ENCODE measurements at places on chromosomes 12 and 14.

DNA sequence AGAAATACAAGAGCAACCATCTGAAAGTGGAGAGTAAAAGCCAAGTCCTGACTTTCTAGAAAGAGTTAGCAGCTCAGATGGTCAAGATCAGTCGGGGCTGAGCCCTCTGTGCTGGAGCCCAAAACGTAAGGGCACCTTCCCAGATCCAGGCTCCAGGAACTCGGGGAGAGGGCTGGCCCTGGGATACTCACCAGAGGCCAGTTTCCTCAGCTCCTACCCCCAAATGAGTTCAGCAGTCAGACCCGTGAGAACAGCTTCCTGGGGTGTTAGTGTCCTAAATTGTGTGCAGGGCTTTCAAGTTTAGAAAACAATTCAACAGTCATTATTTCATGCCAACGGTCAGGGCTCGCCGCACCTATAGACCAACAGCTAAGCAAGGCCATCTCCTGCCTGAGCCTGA, 147.6 kb upstream of the FKBP4 start:
- no peak for DNase-seq

DNA sequence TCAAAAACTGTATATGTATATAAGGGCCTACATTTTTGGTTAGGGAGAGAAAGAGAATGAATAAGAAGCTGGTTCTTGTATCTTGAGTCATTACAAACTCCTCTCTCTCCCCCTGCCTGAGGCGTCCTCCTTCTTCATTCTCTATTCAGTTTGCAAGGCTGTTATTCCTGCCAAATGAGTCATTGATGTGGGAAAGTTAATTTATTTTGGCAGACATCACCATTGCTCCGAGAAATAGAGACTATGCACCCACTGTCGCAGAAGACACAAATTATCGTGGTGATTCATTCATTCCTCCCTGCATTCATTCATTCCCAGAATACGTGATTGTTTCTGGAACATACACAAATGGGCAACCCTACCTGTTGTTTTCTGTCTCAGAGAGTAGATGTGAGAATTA, 112.5 kb upstream of the MED13L start:
- no peak for DNase-seq

- DNase-seq = no peak
Observed at GRCh38 chr14:103000291-103000921, 56.9 kb downstream of the CDC42BPB start.

DNA sequence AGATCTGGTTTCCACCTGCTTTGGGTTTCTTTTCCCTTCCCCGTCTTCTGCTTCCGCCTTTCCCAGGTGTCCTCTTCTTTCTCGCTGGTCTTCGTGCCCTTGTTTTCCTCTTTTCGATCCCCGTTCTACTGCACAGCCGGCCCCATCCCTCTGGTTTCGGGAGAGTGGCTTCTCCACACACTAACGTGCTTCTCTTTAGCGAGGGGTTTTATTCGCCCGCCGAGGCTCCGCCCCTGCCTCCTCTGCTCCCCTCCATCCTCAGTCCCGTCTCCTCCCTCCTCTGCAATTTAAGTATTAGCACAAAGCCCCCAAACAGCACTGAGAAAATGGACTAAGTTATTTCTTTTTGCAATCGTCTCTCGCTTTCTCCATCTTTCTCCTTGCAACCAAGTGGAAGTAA, at the start of gene SLC7A8:
Gene SLC7A8 (minus strand): TSS at position 182 of the 400 bp plus-strand sequence. CDS start 746 bp downstream, outside the sequence.
- DNase-seq = peak; percentile 70

GRCh38 chr14:84520711-84521338, 1009.1 kb upstream of the FLRT2 start:
- DNase-seq = no peak

GRCh38 chr12:72095025-72095424, 156.4 kb downstream of the TPH2 start:
- no peak for DNase-seq

DNA sequence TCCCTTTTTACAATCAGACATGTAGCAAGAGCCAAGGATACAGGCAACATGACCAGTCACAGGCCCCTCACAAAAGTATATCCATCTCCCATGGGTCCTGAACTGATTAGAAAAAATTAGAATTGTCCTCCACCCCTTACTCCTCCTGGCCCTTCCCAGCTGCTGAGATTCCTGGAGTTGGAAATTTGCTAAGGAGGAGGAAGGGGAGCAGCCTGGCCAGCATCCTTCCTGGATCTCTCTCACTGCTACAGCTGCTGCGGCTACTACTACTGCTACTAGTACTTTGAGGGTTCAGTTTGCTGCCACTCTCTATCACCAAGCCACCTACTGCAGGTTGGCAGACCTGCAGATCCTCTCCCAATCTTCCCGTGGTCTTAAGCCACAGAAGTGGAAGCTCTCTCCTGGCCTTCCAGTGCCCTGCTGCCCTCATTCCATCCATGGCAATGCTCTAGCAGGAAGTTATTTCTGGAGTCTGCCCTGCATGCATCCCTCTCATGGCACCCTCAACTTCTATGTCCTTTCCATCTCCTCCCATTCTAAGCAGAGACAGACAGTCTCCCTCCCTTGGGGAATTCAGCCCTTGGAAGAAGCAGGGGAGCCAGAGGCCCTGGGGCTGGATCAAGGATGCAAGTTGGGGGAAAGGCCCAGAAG, 1.0 kb downstream of the ITGA7 start:
- DNase-seq = no peak

DNA sequence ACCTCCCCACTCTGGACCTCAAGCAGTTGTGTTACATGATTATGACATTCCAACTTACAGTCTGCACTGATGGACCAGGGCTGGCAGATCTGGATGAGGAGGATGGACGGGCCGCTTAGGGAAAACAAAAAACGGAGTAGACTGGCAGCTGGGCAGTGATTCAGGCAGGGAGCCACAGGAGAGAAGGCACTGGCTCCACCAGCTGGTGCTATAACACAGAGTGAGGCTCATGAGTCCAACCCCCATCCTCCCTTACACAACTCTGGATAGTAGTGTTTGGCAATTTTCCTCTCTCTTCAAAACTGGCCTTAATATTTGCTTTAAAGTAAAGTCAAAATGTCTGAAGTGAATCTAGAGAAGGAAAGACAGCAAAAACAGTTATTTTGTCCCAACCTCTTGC, 9.7 kb upstream of the RIC8B start:
- no peak for DNase-seq

GRCh38 chr12:18591473-18591872, 146.3 kb downstream of the PLCZ1 start:
- DNase-seq = no peak

GRCh38 chr12:41365653-41366171, 177.6 kb downstream of the PDZRN4 start:
- DNase-seq = no peak

DNA sequence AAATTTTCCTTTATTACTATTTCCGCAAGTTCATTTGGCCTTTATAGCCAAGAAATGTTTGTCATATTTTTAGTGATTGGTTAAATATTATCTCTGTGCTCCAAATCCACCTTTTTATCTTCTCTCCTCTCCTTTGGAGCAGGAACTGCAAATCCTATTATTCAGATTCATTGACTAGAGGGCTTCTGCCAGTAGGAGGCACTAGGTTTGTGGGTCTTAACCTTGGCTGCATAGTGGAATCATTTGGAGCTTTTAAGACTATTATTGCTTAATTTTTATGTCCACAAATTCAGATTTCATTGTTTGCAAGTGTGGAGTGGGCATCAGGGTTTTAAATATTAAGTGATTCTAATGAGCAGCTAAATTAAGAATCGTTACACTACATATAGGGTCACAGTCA, 75.3 kb upstream of the SYT10 start:
- no peak for DNase-seq

DNA sequence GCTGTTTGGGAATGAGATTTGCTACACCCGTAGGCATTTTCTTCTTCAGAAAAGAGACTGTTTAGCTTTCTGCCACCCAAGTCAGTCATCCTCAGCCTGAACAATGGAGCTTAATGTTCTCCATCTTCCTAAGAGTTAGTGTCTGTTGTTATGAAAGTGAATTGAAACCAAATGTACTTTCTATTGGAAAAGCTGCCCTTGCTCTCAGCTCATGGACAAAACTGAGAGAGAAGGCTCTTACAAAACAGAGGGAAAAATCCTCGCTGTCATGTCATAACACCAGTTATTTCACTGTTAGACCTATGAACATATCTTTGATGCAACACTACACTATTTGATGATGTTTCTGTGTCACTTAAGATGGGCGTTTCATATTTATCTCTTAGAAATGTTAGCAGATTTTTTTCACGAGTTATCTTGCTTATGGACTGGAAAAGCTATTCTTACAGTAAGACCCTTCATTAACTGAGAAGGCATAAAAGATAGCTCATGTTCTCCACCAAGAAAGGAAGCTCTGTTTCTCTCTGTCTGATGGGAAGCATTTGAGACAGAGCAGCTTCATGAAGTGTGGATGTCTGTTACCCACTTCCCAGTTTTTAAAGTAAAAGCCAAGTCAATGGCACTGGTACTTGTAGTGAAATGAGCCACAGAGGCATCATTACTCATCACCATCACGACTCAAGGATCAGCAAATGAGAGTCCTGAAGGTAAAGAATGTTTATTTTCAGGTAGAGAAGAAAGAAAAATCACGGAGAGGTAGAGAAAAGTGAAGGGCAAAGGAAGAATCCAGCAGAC, 483.9 kb downstream of the ZFP36L1 start:
- DNase-seq = no peak

DNA sequence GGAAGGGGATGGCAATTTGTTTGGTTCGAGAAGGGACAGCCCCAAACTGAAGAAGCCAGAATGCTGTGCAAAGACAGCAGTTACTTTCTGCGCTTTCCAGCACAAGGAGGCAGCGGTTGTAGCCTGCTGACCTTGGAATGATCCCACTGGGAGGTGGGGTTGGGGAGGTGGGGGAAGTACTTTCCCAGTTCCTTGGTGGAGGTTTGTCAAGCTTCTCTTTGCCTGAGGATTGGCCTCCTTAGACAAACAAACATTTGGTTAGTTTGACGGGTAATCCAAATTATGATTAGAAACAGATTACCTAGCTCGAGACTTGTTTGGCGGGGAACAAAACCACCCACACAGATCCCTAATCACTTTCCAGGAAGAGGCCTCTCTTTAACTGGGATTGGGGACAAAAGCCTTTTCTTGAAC, 79.1 kb upstream of the EGLN3 start:
- no peak for DNase-seq

DNA sequence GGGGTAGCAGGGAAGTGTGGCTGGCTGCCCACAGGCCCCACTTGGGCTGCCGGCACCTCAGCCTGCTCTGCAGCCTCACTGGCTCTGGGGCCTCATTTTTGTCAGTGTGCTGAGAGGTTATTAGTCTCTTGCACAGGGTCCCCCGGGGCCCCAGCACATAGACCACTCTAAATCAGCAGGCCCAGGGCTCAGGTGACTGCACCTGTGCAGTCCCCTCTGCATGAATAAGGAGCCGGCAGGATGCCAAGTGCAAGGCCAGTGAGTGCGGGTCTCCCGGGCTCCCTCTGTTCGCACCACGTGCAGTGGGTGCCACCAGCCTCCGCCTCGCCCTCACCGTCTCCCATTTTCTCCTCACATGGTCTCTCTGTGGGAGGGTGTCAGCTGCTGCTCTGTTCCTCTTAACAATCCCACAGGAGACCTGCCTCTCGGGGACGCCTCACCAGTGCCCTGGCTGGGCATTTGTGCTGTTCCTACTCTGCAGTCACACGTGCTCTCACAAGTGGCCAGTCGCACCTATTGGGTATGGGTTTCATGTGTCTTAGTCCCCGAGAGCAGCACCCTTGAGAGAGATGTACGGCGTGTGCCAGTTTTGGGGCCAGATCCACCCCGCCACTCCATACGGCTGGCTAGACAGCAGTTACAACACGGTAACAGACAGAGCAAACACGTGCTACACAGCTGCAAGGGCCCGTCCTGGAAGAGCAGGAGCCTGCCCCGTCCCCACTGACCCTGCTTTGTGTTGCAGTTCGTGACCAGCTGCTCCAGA, 40.4 kb downstream of the MMAB start:
- no peak for DNase-seq

DNA sequence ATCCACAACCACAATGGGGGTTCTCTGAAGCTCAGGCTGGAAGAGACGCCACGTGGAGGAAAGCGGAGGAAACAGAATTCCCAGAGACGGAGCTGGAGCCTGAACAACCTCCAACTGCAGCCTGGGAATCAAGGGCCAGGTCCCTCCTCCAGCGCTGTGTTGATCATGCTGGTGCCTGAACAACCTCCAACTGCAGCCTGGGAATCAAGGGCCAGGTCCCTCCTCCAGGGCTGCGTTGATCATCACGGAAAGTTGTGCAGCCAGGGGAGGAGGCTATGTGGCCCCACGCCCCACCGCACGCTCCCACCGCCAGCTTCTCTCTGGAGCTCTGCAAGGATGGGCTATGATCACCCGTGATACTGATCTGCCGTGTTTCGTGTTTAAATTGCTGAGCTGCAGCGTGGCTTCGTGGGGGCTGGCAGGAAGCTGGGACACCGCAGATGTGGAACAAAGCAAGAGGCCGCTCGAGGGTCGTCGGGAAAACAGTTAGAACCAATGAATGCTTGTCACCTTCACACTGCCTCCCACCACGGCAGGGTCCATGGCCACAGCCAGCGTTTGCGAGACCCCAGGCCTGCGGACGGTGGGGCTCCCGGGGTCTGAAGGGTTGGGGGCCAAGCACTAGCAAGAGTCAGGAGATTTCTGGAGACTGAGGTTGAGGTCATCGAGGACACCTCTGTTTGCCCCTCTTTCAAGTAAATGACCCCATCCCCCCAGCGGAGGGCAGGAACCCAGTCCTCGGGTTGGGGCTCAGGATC, 51.8 kb upstream of the FBRSL1 start:
- peak; percentile 69 for DNase-seq

DNA sequence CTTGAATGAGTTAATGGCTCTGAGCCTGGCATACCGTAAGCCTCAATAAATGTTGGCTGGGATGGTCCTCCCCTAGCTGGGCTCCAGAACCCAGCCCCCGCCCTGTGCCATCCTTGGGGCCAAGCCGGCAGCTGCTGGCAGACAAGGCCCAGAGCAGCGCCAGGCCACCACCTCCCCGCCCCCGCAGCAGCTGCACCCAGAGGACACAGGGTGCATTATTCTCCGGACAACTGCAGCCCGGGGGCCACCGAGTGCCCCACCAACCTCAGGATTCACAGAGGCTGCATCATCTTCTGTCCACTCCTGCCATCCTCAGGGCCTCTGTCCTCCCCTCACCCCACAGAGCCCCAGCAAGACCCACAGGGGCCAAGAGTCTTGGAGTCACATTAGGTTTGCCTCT, 92.7 kb downstream of the NCOR2 start:
- DNase-seq = no peak

DNA sequence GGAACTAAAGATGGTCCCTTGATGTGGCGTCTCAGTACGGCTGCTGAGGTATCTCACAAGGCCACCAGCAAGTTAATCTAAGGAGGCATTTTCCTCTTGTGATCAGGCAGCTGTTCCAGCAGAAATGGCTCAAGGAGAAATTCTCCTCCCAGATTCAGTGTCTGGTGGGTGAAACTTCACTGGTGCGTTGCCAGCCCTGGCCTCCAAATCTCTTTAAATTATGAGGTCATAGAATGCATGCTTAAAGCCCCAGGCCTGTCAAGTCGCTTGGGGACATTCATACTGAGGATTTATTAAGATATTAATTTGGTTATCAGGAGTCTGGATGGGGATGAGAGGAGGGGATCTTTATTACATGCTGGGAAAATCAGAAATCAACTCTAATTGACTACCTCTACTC, 72.9 kb downstream of the PPP2R5C start:
- no peak for DNase-seq

DNA sequence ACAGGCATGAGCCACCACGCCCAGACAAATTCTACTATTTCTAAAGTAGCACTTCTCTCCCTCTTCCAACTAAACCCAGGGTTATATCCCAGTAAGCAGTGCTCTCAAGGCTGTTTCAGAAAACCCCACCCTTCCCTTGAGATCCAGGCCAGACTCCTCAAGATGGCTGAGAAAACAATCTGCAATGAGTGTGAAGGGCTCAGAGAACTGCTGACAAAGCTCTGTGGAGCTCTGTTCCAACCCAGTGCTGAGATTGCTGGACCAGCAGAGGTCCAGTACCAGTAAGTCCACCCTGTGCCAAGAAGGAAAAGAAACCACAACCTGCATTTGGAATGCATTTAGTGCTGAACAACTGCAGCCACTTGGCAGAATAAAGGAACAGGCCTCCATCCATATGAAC, 3.7 kb upstream of the IFFO1 start:
- DNase-seq = no peak
